ENCODE measurements at places on chromosomes 7 and 10.

DNA sequence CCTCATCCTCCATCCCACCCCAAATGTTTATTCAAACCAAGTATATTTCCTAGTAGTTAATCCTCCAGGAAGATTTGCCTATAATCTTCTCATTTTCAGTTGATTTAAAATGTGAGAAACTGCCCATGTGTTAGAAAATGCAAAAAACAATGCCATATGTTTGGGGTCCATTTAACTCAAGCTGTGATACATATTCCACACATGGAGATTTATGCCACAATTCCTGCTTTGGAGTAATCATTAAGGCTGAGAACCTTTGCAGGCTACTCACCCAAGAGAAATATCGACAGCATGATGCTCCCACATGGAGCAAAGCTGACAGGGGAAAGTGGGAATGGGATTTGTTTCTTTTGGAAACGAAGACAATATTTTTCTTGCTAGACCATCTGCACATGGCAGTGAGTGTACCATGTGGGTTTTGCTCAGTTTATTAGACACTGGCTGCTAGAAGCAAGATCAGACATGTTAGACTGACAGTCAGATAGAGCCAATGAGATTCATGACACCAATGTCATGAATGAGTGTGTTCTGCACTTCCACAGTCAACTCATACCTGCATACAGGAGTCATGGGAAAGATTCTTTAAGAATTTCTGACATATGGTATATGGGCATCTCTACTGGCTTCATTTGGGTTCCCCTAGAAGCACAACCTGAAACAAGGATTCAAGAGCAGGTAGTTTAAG is 3.4 kb upstream of the GRM8 start:
- no peak for DNase-seq

DNA sequence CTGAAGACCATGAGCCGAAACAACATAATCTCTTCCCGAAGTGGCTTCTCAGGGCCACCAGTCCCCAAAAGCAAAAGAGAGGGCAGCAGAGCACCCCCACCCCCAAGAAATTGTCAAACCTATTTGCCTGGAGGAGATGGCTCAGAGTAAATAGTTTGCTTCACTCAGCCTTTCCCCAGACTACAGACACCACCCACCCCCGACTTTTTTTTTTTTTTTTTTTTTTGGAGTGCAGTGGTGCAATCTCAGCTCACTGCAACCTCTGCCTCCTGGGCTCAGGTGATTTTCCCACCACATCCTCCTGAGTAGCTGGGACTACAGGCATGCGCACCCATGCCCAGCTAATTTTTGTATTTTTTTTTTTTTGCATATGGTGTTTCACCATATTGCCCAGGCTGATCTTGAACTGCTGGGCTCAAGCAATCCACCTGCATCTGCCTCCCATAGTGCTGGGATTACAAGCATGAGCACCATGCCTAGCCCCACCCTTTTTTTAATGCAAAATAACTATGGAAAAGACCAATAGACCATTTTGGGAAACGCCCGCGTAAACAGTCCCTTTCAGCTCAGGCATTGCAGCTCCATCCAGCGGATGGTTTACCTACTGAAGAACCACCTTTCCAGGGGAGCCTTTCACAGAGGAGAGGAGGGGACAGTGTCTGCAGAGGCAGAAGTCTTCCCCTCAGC is 9.7 kb downstream of the ZMIZ1 start:
- no peak for DNase-seq

- DNase-seq = no peak
These were observed 72.5 kb upstream of the STRIP2 start for GRCh38 chr7:129361771-129362170.

- no peak for DNase-seq
These were observed 6.0 kb upstream of the SGPL1 start for GRCh38 chr10:70809726-70810125.
